ENCODE measurements at places on chromosomes 3 and 15.

GRCh38 chr15:26744894-26745293 lies 28.0 kb downstream of the GABRB3 start:
- no peak for DNase-seq

GRCh38 chr3:128801779-128802380 lies 75.9 kb downstream of the RAB7A start:
- DNase-seq: no peak

DNA sequence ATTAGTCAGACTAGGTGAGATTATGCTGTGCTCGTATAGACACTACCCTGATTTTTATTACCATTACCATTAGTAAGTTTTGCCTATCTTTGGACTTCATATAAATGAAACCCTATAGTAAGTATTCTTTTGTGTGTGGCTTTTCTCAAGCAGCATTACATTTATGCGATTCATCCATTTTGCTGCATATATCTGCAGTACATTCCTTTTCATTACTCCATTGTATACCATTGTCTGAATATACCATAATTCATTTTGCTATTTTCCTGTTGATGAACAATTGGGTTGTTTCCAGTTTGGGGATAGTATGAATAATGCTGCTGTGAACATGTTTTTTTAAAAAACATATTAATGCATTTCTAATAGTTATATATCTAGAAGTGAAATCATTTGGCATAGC lies 45.3 kb downstream of the TMEM212 start:
- no peak for DNase-seq

GRCh38 chr15:48802257-48802656 lies 8.6 kb downstream of the CEP152 start:
- DNase-seq: no peak

GRCh38 chr3:112395181-112395895 lies 62.4 kb downstream of the CD200 start:
- no peak for DNase-seq

DNA sequence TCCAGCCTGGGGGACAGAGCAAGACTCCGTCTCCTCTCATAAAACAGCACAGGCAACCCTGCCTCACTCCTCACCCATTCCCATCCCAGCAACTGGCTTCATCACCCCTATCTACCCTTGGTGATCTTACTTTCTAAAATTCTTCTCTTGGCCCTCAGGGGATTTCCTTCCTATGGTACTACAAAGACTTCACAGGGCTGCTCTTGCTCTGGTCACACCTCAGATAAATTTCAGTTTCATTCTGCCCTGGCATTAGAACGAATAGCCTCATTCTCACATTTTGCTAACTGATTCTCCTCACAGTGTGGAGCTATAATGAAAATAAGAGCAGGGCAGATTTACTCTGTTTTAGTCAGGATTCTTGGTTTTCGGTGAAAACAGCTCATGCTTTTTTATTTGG lies 22.1 kb upstream of the CRBN start:
- no peak for DNase-seq

DNA sequence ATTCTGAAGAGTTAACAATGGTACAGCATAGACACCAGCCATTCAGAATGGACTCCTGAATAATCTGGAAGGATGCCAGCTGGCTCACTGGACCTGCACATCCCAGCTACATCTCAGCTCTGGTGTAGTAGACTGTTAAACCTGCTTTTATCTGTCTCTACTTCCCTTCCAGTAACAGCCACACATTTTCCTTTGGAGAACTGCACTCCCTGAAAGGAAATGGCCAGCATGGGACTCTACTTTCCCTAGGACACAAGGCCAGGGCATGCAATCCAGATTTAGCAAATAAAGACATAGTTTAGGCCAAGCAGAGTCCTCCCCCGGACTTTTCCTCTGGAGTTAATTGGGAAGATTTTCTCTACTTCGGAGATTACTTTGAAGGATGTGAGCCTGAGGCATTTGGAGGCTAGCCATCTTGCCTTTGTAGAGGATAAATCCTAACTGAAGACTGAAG lies 82.7 kb upstream of the TCF12 start:
- DNase-seq: no peak

- DNase-seq: no peak
Measured at GRCh38 chr3:77489216-77489615, 449.3 kb downstream of the ROBO2 start.

GRCh38 chr15:100928632-100929280 lies 9.6 kb downstream of the LRRK1 start:
- DNase-seq: no peak

- DNase-seq: no peak
Measured at GRCh38 chr15:46646490-46646889, 1011.7 kb downstream of the SQOR start.

- no peak for DNase-seq
Measured at GRCh38 chr3:44468572-44469520, 8.6 kb downstream of the ZNF445 start.

DNA sequence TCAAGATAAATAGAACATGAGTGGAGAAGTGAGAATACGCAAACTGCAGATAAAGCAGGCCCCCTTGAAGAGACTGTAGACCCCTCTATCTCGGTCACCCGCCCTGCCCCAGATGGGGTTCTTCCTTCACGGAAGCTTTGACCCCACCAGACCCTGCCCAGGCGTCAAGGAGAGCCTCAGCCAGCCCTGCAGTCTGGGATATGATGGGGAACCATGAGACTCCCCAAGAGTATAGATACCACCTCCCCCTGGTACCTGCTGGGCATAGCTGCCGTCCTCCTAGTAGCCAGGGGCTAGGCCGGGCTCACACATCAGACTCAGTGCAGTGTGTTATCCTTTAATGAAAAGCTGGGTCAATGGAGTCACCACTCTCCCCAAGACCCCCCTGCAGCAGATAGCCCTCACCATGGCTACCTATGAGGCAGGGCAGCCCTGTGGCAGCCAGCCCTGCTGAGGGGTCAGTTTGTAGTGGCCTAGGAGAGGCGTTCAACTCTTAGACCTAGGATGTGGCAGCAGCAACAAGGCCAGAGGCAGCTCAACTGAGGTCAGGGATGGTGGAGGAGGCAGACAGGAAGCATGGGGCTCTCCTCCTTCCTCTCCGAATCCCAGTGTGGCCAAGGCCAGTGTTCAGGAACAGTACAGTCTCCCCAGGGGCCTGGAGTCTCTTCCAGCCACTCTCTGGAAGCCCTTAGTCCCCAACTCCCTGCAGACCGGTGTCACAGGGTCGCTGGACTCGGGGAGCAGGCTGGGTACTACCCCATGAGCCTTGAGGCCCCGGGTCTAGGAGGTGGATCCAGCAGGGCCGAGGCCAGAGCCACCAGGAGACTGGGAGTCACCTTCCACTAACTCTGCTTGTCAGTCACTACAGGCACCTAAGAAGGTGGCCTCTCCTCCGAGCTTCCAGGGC lies 26.1 kb downstream of the PLXNB1 start:
- DNase-seq: no peak

DNA sequence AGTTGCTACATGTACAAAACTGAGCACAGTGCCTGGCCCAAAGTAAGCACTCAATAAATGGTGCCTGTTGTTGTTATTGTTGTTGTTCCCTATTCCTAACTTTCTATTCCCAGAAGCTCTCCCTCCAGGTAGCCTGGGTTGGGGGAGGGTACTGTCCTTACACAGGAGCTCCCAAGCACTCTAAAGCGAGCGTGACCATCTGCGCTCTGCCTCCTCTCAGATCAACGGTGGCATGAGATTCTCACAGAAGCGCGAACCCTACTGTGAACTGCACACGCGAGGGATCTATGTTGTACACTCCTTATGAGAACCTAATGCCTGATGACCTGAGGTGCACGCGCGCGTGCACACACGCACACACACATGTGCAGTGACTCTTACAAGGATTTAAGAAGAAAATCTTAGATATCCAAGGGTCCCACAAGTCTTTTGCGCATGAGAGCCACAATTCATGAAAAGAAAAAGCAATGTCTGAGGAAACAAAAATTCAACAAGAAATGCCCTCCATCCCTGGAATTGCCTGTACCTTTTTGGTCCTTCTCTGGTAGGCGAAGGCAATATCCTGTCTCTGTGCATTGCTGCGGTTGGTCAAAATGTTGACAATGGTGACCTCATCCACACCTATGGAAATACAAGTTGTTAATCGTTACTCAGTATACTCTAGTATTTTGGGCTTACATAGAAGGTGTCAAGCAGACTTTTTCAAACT lies 33.7 kb downstream of the ANXA2 start:
- no peak for DNase-seq

- no peak for DNase-seq
Measured at GRCh38 chr3:73718326-73719110, 93.8 kb upstream of the PDZRN3 start.

GRCh38 chr3:177860184-177860583 lies 662.9 kb upstream of the TBL1XR1 start:
- DNase-seq: no peak

DNA sequence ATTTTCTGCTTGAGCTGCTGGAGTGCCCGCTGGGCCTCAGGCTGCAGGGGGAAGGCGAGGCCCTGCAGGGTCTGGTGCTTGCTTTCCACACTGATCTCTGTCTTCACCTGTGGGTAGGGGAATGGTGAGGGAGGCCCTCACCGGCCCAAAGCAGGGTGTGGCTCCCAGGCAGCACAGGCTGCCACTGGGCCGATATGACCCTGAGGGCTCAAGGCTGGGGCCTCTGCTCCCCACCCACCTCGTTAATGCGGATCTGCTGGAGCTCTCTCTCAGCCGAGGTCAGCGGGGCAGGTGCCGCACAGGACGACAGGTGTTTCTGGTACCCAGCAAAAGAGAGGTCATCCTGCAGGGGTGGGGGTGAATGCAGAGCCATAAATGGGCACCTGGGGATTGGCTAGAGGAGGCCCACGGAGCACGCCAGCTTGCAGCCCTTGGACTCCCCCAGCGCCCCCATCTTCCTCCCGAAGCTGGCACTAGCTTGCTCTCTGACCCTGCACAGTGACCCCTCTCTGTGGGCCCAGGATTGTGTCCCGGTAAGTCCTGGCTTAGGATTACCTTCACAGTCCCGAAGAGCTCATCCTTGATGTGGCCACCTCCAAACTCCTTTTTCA lies 5.5 kb upstream of the TLR9 start:
- no peak for DNase-seq

DNA sequence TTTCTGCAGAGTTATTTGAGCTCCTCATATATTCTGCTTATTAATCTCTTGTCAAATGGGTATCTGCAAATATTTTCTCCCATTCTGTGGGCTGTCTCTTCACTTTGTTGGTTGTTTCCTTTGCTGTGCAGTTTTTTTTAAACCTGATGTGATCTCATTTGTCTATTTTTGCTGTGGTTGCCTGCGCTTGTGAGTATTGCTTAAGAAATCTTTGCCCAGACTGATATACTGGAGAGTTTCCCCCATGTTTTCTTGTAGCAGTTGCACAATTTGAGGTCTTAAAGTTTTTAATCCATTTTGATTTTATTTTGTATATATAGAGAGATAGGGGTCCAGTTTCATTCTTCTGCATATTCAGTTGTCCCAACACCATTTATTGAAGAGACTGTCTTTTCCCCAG lies 102.3 kb downstream of the POLQ start:
- DNase-seq: no peak

DNA sequence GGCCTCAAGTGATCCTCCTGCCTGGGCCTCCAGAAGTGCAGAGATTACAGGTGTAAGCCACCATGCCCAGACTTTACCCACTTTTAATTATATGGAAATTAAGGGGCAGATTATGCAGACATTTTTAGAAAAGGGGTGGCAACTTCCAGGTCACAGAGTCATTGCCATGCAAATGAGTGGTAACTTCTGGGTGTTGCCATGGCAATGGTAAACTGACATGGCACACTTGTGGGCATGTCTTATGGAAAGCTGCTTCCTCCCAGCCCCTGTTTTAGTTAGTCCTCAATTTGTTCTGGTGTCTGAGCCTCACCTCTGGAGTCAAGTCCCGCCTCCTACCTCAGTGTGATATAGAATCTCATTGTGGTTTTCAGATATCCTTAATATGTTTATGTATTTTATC lies 49.7 kb downstream of the PCNP start:
- DNase-seq: no peak
